Smooth muscle cell of the brain vasculature (primary cell): ENCODE measurements at places on chromosomes 12 and 14.

DNA sequence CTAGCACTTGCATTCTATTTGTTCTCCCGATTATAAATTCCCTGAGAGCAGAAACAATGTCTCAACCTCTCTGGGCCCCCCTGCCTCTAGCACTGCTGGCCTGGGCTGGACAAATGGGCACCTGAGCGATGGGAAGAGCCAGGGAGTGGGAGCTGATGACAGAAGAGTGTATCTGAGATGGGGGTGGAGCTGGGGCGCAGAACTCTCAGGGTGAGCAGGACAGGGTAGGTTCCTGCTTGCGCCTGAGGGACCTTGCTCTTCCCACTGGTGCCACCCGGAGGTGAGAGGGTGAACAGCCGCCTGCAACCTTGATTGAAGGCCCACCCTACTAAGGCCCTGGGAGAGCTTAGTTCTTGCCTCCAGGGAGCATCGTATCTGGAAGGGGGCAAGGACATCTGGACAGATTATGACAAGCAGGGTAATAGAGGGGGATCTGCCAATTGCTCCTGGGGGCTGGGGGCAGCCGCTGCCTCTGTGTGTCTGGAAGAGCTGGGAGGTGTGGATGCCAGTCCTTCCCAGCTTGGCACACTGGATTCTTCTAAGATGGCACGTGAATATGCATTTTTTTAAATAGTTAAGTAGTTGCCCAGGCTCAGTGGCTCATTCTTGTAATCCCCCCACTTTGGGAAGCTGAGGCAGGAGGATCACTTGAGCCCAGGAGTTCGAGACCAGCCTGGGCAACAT, 43.0 kb upstream of the TSPAN9 start:
- DNase-seq = no peak

DNA sequence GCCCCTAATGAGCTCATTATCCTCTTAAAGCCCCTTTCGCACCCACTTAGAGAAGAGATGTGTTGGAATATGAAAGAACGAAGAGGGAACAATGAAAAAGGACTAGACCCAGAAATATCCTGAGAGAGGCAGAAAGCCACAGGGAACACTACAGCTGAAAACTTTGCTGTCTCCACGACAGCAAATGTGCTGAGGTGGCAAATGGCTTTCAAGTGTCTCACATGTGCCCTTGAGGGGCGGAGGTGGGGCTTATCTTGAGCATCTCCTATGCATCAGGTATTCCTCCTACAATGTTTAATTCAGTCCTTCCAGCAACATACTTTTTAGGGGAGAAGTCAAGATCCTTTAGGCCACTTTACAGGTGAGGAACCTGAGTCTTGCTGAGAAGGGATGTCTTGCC, 62.9 kb downstream of the WSCD2 start:
- DNase-seq = no peak

DNA sequence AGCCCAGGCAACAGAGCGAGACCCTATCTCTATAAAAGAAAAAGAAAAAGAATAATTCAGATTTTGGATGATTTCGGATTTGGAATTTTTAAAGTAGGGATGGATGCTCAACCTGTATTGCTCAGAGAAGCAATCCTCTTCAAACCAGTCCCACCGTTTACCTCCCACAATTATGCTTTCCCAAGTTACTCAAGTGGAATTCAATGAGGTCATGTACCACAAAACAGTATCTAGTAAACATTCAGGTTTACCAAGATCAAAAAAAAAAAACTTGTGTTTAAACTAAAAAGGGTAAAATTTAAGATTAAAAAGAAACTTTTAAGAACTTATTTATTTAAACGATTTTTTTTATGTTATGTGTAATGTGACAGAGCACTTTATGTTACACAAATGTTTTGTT, 2.5 kb downstream of the KDM5A start:
- DNase-seq = no peak

DNA sequence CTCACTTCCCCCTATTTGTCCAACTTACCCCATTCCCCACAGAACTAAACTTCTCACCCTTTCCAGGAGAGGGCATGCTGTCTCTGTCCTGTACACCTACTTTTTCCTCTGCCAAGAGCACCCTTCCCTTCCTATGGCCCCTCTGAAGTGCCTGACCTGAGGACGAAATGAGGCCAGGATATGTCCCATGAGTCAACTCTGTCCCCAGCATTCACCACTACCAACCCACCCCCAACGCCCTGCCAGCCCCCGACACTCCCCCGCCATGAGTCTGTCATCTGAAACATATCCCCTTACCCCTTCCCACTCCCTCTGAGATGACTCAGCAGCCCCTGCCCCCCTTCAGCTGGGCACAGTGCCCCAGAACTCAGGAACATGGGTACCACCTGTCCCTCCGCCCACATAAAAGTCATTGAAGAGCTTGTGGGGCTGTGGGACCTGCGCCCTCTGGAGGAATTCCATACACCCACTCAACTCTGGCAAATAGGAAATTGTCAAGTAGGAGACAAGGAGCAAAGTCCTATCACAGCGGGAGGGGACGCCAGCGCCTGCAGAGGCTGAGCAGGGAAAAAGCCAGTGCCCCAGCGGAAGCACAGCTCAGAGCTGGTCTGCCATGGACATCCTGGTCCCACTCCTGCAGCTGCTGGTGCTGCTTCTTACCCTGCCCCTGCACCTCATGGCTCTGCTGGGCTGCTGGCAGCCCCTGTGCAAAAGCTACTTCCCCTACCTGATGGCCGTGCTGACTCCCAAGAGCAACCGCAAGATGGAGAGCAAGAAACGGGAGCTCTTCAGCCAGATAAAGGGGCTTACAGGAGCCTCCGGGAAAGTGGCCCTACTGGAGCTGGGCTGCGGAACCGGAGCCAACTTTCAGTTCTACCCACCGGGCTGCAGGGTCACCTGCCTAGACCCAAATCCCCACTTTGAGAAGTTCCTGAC, 26.3 kb downstream of the ITGA7 start:
- peak; percentile 24 for DNase-seq

DNA sequence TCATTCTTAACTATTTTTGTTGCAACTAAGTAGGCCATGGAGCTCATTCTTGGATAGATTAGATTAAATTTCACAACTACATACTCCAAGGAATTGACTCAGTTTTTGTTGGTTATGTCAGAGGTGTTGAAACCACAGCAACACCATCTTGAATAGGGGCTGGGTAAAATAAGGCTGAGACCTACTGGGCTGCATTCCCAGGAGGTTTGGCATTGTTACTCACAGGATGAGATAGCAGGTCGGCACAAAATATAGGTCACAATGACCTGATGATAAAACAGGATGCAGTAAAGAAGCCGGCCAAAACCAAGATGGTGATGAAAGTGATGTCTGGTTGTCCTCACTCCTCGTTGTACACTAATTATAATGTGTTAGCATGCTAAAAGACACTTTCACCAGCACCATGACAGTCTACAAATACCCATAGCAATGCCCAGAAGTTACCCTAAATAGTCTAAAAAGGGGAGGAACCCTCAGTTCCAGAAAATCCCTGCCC, 20.9 kb downstream of the DMAC2L start:
- no peak for DNase-seq

DNA sequence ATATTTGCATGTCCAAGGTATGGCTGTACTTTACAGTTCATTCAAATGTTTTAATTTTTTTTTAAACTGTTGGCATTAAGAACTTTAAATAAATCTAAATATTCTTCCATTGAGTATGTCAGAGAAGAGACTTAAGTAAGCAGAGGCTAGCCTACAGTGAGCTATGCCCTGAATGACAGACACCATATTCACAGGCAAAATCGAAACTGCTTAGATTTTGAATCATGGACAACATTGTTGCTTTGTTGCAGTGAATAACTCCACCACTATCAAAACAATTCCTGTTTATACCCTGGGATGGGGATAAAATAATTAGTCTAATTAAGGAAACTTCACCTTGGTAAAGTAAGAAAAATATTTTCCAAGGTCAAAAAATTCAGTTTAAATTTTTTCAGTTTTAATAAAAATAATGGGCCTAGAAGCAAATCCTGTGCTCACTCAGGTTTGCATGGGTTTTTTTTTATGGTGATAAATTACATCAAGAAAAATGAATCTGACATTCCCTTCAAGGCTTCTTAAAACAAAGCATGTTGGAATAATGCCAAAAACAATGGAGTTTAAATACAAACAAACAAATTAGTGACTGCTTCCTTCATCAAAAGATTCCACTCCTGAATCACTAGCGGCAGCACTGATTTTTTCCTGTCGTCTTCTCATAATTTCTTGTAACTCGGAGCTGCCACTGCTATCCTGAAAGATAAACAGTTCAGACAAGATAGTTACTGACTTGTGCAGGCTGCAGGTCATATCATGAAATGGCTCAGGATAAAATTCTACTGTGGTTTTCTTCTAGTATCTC, 168.2 kb downstream of the EPS8 start:
- no peak for DNase-seq

DNA sequence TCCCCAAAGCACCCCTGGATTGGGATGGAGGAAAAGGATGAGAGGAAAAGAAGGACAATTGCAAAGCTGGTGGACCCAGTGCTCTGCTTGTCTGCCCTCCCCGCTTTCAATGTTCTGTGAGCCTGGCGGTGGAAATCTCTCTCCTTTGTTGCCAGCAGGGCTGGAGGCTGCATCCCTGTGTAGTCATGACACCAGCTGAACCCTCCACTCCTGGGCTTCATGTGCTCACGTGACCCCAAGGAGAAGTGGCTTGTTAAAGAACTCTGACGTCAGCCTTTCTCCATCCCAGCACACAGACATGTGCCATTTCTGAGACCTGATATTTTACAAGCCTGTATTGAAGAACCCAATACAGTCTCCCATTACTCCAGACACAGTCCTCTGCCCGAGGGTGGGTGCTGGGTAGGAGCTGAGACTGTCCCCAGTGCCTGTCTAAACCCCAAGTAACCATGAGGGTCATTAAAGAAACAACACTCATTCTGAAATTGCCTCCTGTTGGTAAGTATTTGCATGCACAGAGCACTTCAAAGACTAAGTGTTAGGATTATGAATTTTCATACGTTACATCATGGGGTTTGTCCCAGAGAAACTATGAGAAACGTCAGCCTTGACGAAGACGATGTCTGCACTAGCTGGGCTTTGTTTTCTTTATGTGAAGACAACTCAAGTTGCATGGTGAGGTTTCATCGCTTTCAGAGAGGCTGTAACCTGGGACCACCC, 21.7 kb downstream of the GALNT16 start:
- DNase-seq = no peak

DNA sequence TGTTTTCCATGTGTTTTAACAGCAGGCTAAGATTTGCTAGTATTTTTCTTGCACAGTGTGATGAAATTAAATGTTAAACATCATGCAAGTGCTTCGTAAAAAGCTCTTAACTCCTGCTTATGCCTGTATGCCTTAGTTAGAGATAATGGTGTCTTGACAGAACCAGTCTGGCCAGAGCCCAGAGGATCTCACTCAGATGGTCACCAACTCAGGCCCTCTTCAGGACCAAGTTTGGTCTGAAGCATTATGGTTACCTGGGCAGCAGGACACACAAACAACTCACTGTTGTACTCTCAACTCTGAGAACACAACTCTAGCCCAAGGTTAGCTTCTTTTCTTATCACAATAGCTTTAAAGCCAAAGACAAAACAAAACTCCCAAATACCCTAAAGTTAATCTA, 115.4 kb downstream of the KIF21A start:
- DNase-seq = no peak

GRCh38 chr12:28035500-28035899, 63.0 kb upstream of the PTHLH start:
- DNase-seq = no peak

DNA sequence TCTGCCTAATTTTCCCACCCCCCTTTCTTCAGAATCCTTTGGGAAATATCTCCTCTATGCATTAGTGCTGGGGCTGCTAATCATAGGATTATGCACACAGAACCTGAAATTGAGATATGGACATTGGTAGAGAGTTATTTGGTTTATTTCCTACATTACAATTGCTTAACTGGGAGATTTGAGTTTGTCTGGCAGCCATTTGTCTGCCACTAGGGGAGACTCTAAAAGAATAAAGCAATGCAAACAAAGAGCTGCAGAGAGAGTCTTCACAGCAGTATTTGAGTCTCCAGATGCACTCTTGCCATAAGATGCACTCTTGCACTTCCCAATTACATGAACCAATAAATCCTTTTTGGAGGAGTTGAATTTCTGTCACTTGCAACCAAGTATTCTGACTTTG, 12.0 kb upstream of the PCNX4 start:
- no peak for DNase-seq

- DNase-seq = no peak
Measured at GRCh38 chr12:52186118-52186840, 5.5 kb downstream of the KRT80 start.

GRCh38 chr12:24742378-24742777, 206.5 kb downstream of the BCAT1 start:
- DNase-seq = no peak

- no peak for DNase-seq
Measured at GRCh38 chr12:16229676-16230075, 47.8 kb downstream of the SLC15A5 start.

DNA sequence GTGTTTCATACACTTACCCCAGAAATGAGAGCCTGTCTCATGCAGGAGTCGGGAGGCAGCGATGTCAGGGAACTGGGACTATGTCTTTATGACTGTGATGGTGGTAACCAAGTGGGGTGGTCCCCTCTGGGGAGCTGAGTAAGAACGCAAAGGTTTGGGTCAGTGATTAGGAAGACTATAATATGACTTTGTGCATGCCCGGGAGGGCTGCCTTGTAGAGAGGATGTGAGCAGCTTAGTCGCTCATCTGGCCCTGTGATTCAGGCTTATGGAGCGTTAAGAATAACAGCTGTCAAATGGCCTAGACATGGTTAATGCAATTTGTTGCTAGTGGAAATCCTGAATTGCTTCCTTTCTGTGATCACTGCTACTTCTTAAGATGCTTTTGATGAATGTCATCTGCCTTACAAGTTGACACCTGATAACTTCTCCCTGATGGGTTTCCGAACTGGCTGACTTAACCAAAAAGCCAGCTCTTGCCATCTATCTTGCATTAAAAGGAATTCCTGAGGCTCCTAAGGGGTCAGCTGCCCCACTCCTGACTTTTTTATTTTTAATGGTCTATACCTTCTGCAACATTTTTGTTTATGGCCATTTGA, 35.4 kb upstream of the AACS start:
- DNase-seq = no peak

- DNase-seq = no peak
Measured at GRCh38 chr12:131619106-131619642, 91.7 kb upstream of the SFSWAP start.

- DNase-seq = no peak
Measured at GRCh38 chr12:132492522-132492921, 2.6 kb downstream of the FBRSL1 start.

- no peak for DNase-seq
Measured at GRCh38 chr14:53670701-53671100, 285.9 kb downstream of the BMP4 start.

DNA sequence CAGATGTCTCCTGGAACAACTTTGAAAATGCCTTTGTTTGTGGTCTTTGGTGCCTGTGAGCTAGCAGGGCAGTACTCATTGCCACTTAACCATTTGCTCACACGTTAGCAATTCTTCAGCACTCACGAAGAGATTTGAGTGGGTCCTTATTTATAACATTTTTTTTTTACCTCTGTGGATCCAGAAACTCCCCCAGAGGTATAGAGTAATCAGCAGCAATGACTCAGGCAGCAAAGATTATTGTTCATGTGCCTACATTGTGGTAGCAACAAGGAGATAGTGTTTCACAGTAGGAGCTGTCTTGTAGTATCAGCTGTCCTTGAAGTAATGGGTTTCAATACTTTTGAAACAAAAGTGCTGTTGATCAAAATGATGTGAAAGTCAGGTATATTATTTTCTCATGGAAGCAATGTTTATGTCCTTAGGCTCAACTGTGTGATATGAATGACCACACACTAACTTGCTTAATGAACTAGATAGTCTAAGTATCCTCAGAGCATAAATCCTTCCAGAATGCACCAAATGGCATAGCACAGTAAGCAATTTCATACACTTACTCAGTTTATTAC, 304.1 kb downstream of the EGLN3 start:
- no peak for DNase-seq
